ENCODE measurements at places on chromosomes 2 and 18.
A peak's percentile ranks its signal among the peaks of the same experiment; 100 is the strongest.

DNA sequence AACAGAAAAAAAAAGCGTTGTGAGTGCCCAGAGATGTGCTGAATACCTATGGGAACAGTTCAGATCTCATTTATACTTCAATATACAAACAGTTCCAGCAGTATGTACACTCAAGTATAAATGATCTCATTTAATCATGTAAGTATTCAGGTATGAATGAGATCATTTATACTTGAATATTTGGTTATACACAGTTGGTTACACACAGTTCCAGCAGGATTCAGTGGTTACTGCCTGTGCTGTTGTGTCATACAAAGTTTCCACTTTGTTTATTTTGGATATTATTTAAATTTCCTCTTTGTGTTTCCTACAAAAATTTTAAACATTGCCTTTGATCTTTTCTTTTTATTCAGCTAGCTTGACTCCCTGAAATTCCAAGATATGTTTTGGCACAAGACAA lies 293.5 kb upstream of the SLC39A10 start:
- H3K4me1 ChIP-seq: peaks cover 16% of the 10 kb centered on the region
- no peaks in the 10 kb centered on the region for H3K27me3 ChIP-seq
- no peak overlapping the region for H3K27ac ChIP-seq
- H3K36me3 ChIP-seq: peaks cover 3% of the 10 kb centered on the region
- no peak overlapping the region for H3K4me3 ChIP-seq

DNA sequence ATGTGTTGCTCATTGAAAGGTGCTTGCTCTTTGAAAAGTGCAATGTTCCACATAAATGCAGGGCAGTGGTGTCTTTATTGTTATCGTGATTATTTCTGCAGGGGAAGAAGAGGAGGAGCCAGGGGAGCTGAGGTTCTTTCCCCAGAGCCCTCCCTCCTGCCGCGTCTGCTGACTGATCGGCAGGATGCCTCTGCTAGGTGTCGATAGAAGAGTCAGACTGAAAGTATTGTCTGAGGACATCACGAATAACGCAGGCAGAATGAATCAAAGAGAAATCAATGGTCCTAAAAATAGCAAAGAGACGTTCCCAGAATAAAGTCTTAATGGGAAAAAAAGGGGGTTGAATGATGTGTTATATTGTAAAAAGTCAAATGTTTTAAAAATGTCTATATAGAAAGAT lies 47.4 kb upstream of the SIX3 start:
- H3K27ac ChIP-seq: no peak overlapping the region
- H3K4me3 ChIP-seq: no peak overlapping the region
- peaks cover 3% of the 10 kb centered on the region for H3K36me3 ChIP-seq
- H3K27me3 ChIP-seq: peaks cover 4% of the 10 kb centered on the region

GRCh38 chr2:186590350-186590758 lies 498 bp downstream of the ITGAV start:
- H3K27me3 ChIP-seq: peaks cover 8% of the 10 kb centered on the region
- peak overlapping the region; percentile 83 for H3K27ac ChIP-seq
- H3K4me3 ChIP-seq: peak overlapping the region; percentile 83
- no peaks in the 10 kb centered on the region for H3K36me3 ChIP-seq

- no peak overlapping the region for H3K27ac ChIP-seq
- H3K4me1 ChIP-seq: peaks cover 1% of the 10 kb centered on the region
- H3K27me3 ChIP-seq: no peaks in the 10 kb centered on the region
- no peaks in the 10 kb centered on the region for H3K36me3 ChIP-seq
- no peak overlapping the region for H3K4me3 ChIP-seq
Measured at GRCh38 chr2:240208096-240208495, 67.6 kb upstream of the OTOS start.

DNA sequence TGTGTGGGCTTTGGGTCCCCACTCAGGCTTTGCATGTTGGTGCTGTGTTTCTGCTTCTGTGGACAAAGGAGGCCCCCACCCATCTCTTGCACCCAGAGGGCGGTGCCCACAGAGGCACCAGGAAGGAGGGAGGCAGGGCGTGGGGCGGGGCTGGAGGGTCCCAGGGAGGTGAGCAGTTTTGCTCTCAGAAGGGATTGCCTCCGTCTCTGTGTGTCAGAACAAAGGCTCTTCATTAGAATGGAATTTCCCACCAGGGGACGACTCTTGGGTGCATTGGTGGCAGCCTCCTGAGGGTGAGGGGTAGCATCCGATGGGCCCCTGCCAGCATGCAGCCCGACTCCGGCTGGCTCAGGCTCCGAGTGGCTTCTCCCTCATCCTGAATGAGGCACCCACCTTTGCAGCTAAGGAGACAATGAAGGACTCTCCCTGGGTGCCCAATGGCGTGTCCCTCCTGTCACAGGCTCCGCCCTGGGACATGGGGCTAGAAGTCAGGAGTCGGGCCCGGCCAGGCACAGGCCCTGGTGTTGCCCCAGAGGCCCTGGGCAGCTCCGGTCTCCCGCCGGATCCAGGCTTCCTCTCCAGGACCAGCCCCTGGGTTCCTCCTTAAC lies 7.0 kb upstream of the ERFE start:
- no peak overlapping the region for H3K27ac ChIP-seq
- H3K36me3 ChIP-seq: no peaks in the 10 kb centered on the region
- H3K4me3 ChIP-seq: no peak overlapping the region
- no peaks in the 10 kb centered on the region for H3K4me1 ChIP-seq

- no peaks in the 10 kb centered on the region for H3K4me1 ChIP-seq
- H3K27me3 ChIP-seq: peaks cover 34% of the 10 kb centered on the region
- no peaks in the 10 kb centered on the region for H3K36me3 ChIP-seq
- peak; percentile 24 for DNase-seq
- H3K4me3 ChIP-seq: no peak overlapping the region
Measured at GRCh38 chr18:22813648-22814328, 119.3 kb upstream of the RBBP8 start.

GRCh38 chr18:80136679-80137078 lies 27.6 kb downstream of the ADNP2 start:
- peaks cover 46% of the 10 kb centered on the region for H3K36me3 ChIP-seq
- H3K4me1 ChIP-seq: peaks cover 20% of the 10 kb centered on the region
- no peak overlapping the region for H3K4me3 ChIP-seq
- H3K27ac ChIP-seq: no peak overlapping the region
- no peak for DNase-seq

DNA sequence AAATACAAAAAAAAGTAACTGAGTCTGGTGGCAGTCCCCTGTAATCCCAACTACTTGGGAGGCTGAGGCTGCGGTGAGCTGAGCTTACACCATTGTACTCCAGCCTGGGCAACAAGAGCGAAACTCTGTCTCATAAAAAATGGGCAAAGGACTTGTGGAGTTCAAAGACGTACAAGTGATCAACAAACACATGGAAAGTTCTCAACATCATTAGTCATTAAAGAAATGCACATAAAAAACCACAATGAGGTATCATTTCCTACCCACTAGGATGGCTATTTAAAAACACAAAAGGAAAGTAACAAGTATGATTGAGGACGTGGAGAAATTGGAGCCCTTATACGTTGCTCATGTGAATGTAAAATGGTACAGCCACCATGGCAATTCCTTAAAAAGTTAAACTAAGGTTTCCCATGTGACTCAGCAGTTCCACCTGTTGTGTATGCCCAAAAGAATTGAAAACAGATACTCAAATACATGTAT lies 52.3 kb downstream of the RAB10 start:
- no peak for DNase-seq
- no peaks in the 10 kb centered on the region for H3K27me3 ChIP-seq
- H3K27ac ChIP-seq: peak overlapping the region; percentile 42

DNA sequence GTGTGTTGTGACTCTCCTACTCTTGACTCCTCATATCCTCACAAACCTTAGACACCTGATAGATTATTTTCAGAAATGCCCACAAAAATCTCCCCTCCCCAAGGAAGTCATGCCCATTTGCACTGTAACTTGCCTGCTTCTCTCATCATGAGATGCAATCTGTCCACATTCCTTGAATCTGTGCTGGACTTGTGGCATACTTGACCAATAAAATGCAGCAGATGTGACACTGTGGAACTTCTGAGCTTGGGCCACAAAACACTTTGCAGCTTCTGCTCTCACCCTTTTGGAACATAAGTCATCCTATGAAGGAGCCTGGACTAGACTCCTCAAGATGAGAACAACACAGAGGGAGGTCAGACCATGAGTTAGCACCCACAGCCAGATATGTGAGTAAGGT lies 4.4 kb upstream of the PID1 start:
- peaks cover 14% of the 10 kb centered on the region for H3K27me3 ChIP-seq
- DNase-seq: no peak
- no peaks in the 10 kb centered on the region for H3K36me3 ChIP-seq
- no peaks in the 10 kb centered on the region for H3K4me1 ChIP-seq
- H3K27ac ChIP-seq: no peak overlapping the region

- DNase-seq: no peak
- no peaks in the 10 kb centered on the region for H3K4me1 ChIP-seq
- no peak overlapping the region for H3K27ac ChIP-seq
- H3K27me3 ChIP-seq: peaks cover 1% of the 10 kb centered on the region
- H3K36me3 ChIP-seq: no peaks in the 10 kb centered on the region
Measured at GRCh38 chr2:33068261-33068660, 121.5 kb downstream of the LTBP1 start.

GRCh38 chr2:118048401-118048800 lies 34.5 kb upstream of the CCDC93 start:
- no peak for DNase-seq
- peaks cover 55% of the 10 kb centered on the region for H3K27me3 ChIP-seq
- H3K27ac ChIP-seq: no peak overlapping the region
- peaks cover 2% of the 10 kb centered on the region for H3K4me1 ChIP-seq
- no peaks in the 10 kb centered on the region for H3K36me3 ChIP-seq

GRCh38 chr2:12315224-12315623 lies 401.5 kb upstream of the TRIB2 start:
- no peak overlapping the region for H3K4me3 ChIP-seq
- peaks cover 29% of the 10 kb centered on the region for H3K4me1 ChIP-seq
- DNase-seq: no peak
- peaks cover 2% of the 10 kb centered on the region for H3K27me3 ChIP-seq

DNA sequence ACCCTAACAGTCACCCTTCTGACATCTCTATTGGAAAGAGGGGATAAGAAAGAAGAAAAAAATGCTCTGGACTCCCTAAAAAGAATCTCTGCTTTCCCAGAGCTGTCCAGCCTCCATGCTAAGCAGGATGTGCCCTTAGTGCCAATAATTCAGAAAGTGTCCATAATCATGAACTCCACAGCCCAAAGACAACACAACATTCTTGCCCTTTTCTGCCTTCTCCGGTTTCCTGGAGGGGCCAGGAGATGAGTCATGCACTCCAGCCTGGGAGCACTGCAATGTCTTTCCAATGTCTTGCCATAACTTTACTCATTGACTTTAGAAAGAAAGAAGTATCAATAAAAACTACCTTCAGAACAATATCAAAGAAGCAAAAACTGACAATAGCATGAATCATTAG lies 44.0 kb downstream of the KLF7 start:
- no peak overlapping the region for H3K27ac ChIP-seq
- no peak overlapping the region for H3K4me3 ChIP-seq
- H3K4me1 ChIP-seq: peaks cover 33% of the 10 kb centered on the region
- no peaks in the 10 kb centered on the region for H3K27me3 ChIP-seq
- DNase-seq: no peak

GRCh38 chr2:26887151-26887550 lies 39.2 kb downstream of the DPYSL5 start:
- no peak overlapping the region for H3K27ac ChIP-seq
- no peaks in the 10 kb centered on the region for H3K4me1 ChIP-seq
- H3K36me3 ChIP-seq: no peaks in the 10 kb centered on the region
- no peak for DNase-seq

GRCh38 chr2:129074298-129074920 lies 755.7 kb upstream of the HS6ST1 start:
- no peak for DNase-seq
- H3K27me3 ChIP-seq: peaks cover 1% of the 10 kb centered on the region
- H3K4me3 ChIP-seq: no peak overlapping the region
- H3K4me1 ChIP-seq: no peaks in the 10 kb centered on the region

- no peak for DNase-seq
- no peak overlapping the region for H3K4me3 ChIP-seq
- no peaks in the 10 kb centered on the region for H3K27me3 ChIP-seq
- no peak overlapping the region for H3K27ac ChIP-seq
- H3K36me3 ChIP-seq: peaks cover 2% of the 10 kb centered on the region
- H3K4me1 ChIP-seq: peaks cover 16% of the 10 kb centered on the region
Measured at GRCh38 chr2:88601286-88601685, 26.0 kb downstream of the EIF2AK3 start.

DNA sequence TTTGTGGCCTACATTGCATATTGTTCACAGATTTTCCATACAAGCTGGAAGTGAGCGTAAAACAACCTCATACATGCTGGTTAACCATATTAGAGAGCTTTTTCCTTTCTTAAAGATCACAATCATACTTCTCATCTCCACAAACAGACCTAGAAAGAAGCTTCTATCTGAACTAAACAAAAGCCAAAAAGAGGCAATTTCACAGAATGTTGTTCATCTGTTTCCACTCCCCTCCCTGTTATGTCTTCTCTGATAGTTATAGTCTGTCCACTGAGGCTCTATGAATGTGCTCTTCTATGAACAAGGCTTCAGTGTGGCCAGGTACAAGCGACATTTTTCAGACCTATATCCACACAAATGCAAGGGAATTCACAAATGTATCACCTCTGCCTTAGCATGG lies 63.4 kb downstream of the LDAH start:
- no peaks in the 10 kb centered on the region for H3K27me3 ChIP-seq
- no peaks in the 10 kb centered on the region for H3K4me1 ChIP-seq
- H3K4me3 ChIP-seq: no peak overlapping the region
- no peak for DNase-seq

DNA sequence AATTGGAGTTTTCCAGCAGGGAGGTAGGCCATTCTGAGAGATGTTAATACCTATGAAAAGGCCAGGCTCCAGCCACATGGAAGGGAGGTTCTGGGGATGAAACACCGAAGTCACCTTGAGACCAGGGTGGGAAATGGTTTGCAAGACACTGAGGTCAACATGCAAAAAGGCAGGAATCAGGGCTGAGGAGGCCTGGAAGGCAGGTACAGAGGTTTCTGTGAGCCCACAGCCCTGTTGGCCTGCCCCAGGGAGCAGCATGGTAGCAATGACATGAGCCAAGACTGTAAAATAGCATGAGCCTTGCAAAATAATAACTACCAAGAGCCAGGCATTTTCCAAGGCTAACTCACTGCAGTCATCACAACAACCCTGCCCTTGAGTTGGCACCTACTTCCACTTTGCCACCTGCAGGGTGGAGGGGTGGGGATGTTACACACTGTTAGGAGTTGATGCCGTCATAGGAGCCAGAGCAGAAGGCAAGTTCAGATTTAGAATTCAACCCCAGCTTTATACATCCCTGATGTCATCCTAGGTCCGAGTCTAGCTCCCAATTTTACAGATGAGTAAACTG lies 61.3 kb downstream of the ZBTB7C start:
- no peak overlapping the region for H3K27ac ChIP-seq
- H3K27me3 ChIP-seq: peaks cover 10% of the 10 kb centered on the region
- H3K36me3 ChIP-seq: no peaks in the 10 kb centered on the region
- H3K4me1 ChIP-seq: peaks cover 4% of the 10 kb centered on the region
- H3K4me3 ChIP-seq: no peak overlapping the region
- no peak for DNase-seq

- H3K4me1 ChIP-seq: peaks cover 20% of the 10 kb centered on the region
- no peak overlapping the region for H3K4me3 ChIP-seq
- no peaks in the 10 kb centered on the region for H3K36me3 ChIP-seq
- no peak for DNase-seq
Measured at GRCh38 chr18:23378302-23378686, 74.8 kb upstream of the RIOK3 start.
